ENCODE measurements at places on chromosomes 6 and 20.

- DNase-seq, result no peak
These were observed 39.2 kb downstream of the TRIM27 start for GRCh38 chr6:28884423-28885131.

DNA sequence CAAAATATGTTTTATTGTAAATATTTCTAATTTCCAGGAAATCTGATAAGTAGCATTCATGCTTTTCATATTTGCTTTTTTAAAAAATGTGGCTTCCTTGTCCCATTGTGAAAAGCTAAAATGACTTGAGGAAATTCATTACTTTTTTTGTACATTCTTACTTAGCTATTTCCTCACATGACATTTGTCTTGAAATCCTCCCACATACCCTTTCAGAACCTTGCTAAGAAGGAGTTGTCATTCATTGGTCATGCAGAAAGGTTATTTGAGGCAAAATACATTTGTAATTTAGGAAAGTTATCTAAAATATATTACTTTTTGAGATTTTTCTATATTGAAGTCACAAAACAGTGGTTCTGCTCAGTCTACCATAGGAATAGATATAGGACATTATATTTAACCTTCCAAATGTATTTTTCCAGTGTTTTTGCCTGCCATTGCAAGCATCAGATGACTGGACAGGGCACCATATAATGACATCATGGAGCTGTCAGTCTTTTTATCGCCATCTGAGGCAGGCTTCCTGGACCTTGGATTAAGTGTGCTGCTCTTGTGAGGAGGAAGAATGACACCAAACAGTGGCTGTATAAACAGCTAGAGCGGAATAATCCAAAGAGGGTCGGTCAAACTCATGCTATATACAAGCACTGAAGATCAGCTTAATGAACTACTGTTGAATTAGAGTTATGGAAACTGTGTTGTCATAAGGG, 109.4 kb upstream of the HCRTR2 start:
- DNase-seq, result no peak

DNA sequence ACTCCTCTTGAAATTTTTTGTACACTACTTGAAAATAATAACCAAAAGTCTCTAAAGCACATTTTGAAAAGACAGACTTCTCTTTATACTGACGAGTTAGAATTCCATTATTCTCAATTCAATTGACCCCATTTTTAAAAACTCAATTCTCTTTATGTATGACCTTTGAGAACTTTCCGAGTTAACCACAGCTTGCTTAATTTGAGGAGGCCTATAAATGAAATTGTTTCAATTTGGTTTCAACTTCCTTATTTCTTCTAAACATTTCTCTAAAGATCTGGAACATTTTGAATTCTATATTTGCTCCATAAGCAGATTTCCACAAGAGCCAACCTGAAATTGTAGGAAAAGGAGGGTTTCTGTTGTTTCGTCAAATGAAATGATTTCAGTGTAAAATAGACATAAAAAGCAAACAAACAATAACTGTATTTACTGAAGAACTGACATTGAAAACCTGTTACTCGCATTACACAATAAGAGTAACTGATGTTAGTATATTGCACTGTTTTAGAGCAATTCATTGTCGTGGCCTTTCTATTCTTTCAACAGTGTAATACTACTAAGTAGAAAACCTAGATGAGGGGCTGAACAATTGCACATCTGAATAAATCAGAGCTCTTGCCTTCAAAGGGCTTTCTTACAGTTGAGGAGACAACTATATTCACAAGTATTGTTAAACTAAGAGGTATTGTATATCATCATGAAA, 223.6 kb downstream of the HIVEP2 start:
- no peak for DNase-seq

GRCh38 chr6:166471797-166472260, 89.1 kb upstream of the MPC1 start:
- DNase-seq, result no peak

GRCh38 chr6:92756912-92757311, 662.4 kb downstream of the EPHA7 start:
- DNase-seq, result no peak

- DNase-seq, result no peak
These were observed 568.4 kb upstream of the MAP3K7 start for GRCh38 chr6:91155129-91155785.

GRCh38 chr6:161406646-161407045, 132.8 kb upstream of the AGPAT4 start:
- no peak for DNase-seq

All from stimulated activated CD4-positive, alpha-beta T cell treated with anti-CD3 and anti-CD28 coated beads, Interleukin-1b, Interleukin-23, amount 100 ng/mL, for 1 hour (primary cell).